ENCODE measurements at places on chromosomes 11 and 22. TPM values are rescaled to one million over a fixed set of nuclear protein-coding genes. Genes with fewer than 3 reads are reported as not detected.

The PLA2G3 gene
- not detected for total RNA-seq

The PIWIL4 gene
- 0.58 TPM for total RNA-seq

The MYBPC3 gene
- not detected for total RNA-seq

The MS4A10 gene
- total RNA-seq, result not detected

The FOXRED2 gene
- 23.7 TPM for total RNA-seq

The OR52E1 gene
- total RNA-seq, result not detected

The APOA4 gene
- total RNA-seq, result not detected

The ZNF215 gene
- 0.73 TPM for total RNA-seq

The RASSF7 gene
- total RNA-seq, result 20.7 TPM

The TSPAN18 gene
- total RNA-seq, result 0.60 TPM

The SPTBN2 gene
- 0.81 TPM for total RNA-seq

The C11orf97 gene
- not detected for total RNA-seq

The ILK gene
- total RNA-seq, result 90.1 TPM

- no peak for DNase-seq
Observed at GRCh38 chr22:28002181-28002700, 83.2 kb upstream of the PITPNB start.

GRCh38 chr11:90251599-90251998 lies 28.8 kb upstream of the CHORDC1 start:
- DNase-seq, result no peak

DNA sequence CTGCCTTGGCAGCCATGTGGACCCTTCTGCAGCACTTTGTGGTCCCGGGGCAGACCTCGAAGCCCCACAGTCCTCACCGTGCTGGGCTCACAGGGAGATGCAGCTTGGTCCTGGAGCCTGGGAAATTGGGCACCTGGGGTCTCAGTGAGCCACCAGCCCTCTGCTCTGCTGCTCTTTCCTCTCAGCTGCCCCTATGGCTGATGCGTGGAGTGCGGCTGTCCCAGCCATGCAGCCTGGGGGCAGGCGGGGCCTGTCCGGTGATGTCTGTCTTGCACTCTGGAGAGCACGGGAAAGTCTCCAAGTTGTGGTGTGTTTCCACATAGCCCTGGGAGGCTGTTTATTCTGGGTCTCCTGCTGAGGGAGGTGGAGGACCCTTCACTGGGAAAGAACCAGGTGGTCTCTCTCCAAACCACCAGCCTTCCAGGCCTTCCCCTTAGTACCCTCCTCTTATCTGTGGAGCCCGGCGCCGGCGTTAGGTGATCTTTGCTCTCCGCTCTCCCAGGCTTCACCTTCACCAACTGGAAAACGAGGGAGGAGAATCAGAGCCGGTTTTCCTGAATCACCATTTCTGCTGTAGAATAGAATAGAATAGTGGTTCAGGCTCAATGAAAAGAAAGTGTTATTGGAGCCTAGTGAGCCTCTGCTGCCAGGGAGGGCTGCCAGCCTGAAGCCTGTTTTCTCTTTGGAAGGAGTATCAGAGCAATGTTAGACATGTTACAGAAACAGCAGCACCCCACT lies 41.2 kb upstream of the GRAMD4 start:
- no peak for DNase-seq

- no peak for DNase-seq
Observed at GRCh38 chr11:58685973-58686722, 45.6 kb downstream of the GLYAT start.

DNA sequence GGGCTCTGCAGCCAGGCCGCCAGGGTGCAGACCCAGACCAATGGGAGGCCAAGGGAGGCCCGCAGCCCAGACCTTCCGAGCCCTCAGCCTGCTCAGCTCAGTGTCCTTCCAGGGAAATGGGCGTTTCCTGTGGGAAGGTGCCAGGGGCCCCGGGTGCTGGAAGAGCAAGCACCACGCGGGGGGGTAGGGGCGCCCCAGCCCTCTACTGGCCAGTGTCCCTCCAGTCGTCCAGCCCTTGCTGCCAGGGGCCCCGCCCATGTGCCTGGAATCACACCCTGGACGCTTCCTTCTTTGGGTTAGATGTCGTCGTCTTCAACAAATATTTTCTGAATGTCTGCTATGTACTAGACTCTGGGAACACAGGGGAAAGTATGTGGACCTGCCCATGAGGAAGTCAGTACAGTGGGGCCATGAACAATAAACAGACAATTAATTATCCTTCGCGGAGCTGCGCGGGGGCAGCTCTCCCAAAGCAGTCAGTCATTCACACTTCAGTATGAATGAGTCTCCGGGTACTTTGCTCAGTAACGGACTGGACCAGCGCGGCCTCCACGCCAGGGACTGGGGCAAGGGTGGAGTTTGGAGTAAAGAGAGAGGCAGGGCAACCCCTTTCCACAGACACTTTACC lies 60.2 kb downstream of the CDKN1C start:
- no peak for DNase-seq

DNA sequence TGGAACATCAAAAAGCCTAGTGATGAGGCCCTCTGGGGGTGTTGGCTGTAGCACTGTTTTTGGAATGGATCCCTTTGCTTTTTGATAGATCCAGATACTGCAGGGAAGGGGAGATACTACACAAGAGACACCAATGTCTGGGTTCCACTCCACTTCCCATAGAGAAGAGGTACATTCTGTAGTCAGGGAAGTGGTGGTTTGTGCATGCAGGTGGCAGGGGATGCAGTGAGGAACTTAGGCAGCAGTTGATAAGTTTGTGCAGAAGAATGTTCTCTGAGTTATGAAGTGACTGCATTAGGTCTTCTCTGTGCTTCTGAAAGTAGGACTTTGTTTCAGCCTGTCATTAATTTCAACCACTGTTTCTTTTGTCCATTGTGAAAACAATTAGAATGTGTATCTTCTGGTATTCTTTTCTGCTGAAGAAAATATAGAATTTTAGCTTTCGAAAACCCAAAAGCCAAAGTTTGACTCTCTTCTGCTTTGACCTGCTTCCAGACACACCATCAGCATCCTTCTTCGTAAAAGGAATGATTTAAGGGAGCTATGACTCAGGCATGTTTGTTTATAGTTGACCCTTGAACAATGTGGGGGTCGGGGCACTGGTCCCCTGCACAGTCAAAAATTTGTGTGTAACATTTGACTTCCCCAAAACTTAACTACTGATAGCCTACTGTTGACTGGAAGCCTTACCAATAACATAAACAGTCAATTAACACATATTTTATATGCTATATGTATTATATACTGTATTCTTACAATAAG lies 25.6 kb downstream of the PANX1 start:
- no peak for DNase-seq

DNA sequence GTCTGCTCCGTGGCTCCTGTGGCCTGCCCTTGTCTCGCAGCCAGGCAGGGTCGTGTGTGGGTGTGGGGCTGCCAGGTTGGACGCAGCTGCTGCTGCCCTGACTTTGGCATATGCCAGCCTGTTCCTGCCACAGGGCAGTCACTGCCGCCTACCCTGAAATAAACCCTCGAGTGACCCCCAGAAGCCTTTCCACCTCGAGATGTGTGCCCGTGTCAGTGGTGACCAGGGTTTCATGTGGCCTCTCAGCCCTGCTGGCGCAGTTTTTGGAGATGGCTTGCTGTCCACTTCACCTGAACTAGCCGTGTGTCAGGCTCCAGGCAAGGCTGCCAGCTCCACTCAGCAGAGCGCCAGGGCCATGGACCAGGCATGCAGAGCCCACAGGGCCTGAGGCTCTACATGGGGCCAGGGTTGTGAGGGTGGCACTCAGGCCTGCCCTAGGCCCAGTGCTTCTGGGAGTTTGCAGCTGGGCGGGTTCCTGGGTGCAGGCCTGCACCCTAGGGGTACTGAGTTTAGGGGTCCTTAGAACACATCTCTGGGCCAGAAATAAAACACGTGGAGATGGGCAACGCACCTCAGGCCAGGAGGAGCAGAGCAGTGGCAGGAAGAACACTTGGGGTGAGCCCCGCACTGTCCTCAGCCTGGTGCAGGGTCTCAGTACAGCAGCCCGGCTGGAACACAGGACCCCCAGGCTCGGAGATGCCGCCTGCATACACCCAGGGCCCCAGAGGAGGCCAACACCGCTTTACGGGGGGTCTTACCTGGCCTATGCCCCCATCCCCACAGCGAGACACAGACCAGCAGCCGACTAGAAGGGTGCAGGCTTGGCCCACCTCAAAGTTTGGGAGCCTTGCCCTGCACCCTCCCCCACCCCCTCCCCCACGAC lies 8.8 kb upstream of the PANX2 start:
- no peak for DNase-seq

- DNase-seq, result no peak
Observed at GRCh38 chr11:20238712-20239111, 78.4 kb upstream of the DBX1 start.

- no peak for DNase-seq
Observed at GRCh38 chr22:27726686-27727449, 74.7 kb downstream of the MN1 start.

- no peak for DNase-seq
Observed at GRCh38 chr11:112878033-112878601, 83.1 kb upstream of the NCAM1 start.

DNA sequence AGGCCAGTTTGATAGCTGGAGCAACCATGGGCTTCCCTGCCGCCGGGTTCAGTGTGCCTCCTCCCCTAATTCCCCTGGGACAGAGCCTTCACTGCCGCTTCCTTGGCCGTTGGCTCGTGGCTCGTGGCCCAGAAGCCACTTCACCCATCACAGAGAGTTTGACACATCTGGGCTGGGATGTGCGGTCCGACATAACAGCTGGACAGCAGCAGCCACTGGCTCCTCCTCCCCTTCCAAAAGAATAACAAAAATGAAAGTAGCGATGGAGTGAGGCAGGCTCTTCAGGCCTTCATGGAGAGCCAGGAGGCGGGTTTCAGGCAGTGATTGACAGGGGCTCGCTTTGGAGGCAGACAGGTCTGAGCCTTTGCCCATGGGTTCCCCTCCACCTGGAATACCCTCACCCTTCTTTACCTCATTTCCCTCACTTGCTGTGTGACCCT lies 8.2 kb downstream of the CREB3L1 start:
- DNase-seq, result no peak

GRCh38 chr11:104738918-104739317 lies 159.3 kb downstream of the CASP12 start:
- DNase-seq, result no peak

DNA sequence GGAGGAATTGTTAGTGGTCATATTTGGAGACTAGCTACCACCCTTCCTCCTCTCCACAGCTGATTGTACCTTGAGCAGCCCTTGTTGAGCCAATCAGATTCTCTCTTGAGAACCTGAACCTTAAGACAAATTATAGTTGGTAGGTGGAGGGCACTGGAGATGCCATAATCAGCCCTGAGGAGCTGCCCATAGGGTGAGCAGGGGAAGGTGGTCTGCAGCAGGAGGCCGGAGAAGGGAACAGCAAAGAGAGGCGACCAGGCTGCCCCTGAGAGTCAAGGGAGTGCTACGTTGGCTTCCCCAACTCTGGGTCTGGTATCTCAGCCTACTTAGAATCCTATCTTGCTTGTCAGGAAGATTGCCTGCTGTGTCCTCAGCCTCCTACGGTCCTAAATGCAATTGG lies 2.7 kb upstream of the SDF2L1 start:
- DNase-seq, result no peak

DNA sequence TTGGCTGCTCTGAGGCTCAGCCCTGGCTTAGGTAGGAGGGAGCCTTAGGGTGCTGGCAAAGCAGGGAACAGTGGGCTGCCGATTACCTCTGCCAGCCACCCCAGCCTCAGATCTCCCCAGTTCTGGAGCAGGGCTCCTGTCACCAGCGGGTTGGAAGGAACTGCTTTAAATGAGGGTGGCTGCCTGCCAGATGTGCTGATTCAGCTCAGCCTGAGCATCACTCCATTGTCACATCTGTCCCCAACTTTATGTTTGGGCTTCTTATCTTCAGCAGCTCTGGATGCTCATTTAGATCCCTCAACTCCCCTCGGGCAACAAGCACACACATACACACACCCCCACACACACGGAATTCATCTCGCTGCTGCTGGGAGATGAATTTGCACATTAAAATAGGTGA lies 16.9 kb upstream of the ANKK1 start:
- no peak for DNase-seq

DNA sequence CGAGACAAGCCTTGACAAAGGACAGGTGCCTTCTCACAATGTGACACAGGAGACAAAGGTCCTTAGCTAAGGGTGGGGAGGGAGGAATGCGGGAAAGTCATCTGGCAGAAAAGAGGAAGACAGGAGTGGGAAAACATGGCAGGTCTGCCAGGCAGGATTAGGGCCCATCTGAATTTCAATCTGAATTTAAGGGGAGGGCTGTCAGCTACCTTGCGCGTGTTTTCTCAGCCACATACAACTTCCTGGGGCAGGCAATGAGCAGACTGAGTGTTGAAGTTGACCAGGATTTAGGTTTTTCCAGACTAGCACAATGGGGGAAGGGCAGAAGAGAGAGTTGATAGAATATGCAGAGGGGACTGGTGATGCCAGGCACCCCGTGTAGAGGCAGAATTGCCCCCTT lies 66.7 kb upstream of the LARGE1 start:
- DNase-seq, result no peak

DNA sequence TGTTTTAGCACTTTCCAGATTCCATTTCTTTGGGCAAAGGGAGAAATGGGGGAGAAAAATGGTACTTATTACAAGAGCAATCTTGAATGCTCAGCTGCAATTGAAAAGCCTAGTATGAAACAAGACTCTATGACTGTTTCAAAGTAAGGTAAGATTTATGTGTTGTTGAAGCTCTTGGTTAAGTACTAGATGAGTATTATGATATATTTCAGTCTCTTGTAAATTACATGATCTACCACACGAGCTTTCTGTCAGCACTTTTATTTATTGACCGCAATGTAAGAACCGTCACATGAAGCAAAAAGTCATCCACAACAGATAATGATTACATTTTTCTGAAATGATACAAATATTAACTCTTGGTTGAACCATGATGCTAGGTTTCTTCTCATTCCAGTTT lies 906.7 kb upstream of the CHORDC1 start:
- DNase-seq, result no peak

DNA sequence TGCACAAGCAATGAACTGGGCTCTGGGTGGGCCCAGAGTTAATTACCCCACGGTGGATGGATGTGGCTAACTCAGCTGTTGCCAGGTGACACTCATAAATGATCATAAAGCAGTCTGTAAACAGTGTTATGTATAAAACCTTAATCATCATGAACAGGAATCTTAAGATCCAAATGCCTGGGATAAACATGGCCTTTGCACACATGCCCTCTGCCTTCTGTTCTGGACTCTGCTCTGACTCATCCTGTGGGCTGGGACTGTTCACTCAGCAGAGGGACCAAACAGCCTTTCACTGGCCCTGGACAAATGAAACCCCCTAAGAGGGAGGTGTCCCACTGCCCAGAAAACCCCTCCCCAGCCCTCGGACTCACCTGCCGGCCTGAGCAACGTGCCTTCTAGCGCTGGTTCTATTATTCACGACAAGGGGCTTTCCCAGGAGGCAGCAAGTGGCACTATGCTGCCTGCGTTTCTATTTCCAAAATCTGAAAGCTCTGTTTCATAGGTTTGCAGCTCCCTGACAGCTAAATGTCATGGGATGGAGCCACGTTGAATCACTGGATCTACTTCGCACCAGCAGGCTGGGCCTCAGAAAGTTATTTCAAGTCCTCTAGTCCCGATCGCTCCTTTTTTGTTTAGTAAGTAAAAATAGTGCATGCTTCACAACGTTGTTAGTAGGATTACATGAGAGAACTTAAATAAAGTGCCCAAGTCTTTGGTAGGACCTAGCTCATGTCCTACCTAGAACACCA lies 53.0 kb downstream of the LARGE1 start:
- DNase-seq, result no peak

GRCh38 chr11:74936087-74936486 lies 12.8 kb downstream of the XRRA1 start:
- no peak for DNase-seq

- DNase-seq, result no peak
Observed at GRCh38 chr22:46845296-46846149, 83.1 kb downstream of the TBC1D22A start.

Measured in CD8-positive, alpha-beta memory T cell (primary cell).